ENCODE measurements at places on chromosomes 2 and 18.

GRCh38 chr2:217691920-217692666 lies 310.7 kb downstream of the TNS1 start:
- DNase-seq = no peak

GRCh38 chr2:4762951-4763376 lies 929.2 kb upstream of the SOX11 start:
- DNase-seq = peak; percentile 2

DNA sequence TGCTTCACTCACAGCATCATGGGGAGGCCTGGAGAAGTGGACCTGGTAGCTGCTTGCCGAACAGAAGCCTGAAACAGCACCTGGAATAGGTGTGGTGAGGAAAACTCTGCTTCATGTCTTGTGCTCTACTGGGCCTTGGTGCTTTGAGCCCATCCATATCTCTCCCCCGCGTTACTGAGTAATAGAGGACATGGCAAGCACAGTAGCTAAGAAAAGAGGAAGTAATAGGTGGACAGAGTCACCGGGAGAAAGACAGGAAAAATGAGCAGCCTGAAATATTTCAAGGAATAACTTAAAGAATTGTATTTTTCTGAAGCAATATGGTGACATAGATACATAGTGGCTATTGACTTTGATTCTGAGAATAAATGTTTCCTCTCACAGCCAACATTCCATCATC lies 14.0 kb upstream of the HNMT start:
- no peak for DNase-seq

GRCh38 chr2:109384308-109385271 lies 229.2 kb downstream of the SEPTIN10 start:
- DNase-seq = no peak

DNA sequence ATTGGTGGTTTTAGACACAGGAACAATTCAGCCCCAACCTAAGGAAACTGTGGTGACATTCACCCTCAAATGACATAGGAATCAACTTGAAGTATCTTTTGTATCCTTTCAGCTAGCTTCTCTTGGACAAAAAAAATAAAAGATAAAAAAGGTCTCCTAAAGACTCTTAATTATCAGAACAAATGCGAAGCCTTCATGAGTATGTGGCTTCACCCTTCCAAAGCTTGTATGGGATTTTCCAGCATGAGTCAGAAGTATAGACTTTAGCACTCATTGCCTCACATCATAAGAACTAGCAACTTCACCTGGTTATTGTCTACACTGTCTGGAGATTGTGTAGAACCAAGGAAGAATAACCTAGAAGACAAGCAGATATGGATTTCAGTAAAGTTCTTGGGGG lies 135.4 kb downstream of the LAMA3 start:
- DNase-seq = no peak

GRCh38 chr2:209074711-209075110 lies 349.1 kb upstream of the MAP2 start:
- no peak for DNase-seq

DNA sequence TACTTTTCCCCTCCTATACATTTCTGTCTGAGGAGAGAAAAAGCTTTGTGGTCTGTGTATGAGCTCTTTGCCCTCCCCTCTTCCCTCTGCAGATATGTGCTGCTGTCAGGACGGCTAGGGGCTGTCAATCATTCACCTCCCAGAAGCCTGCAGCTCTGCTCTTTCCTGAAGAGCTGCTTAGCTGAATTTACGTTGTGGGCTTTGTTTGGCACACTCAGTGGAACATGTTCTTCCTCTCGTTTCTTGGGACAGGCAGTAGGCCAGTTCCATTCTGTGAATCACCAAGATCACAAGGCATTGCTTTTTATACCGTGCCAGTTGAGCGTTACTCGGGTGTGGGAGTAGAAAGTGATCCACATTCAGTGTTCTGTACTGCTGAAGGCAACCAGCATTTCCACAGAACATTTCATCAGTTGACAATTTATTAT lies 136.7 kb downstream of the LAMA3 start:
- DNase-seq = no peak

- DNase-seq = peak; percentile 7
Observed at GRCh38 chr2:224268441-224268840, 133.5 kb downstream of the FAM124B start.

DNA sequence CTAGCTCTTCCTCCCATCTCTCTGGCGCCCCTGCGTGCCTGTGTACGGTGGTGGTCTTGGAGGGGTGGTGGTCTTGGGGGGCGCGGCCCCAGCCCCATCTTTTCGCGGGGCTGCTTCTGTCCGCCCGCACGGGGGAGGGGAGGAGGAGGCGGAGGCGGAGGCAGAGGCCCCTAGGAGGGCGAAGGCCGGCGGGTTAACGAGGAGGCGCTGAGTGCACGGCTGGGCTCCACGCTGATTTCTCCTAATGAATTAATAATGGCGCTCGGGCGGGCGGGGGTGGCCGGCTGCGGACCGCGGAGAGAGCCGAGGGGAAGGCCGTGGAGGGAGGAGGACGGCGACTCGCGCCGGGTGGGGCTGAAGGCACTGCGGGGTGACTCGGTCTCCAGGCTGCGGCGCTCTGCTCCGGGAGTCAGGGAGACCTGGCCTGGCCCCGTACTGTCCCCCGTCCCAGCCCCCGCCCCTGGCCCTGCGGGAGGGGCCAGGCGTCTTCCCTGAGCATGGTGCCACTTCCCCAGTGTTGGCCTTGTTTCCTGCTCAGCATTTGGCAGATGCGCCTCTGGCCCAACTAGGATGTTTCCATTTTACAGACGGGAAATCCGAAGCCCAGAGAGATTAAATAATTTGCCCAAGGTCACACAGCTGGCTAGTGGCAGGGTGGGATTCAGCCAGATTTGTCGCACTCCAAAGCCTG lies 6.0 kb downstream of the GAREM2 start:
- DNase-seq = peak; percentile 57

- DNase-seq = peak; percentile 84
Observed at GRCh38 chr18:79961527-79962291, 2.7 kb upstream of the HSBP1L1 start.

- DNase-seq = peak; percentile 4
Observed at GRCh38 chr2:41698678-41699422, 349.0 kb upstream of the PKDCC start.

DNA sequence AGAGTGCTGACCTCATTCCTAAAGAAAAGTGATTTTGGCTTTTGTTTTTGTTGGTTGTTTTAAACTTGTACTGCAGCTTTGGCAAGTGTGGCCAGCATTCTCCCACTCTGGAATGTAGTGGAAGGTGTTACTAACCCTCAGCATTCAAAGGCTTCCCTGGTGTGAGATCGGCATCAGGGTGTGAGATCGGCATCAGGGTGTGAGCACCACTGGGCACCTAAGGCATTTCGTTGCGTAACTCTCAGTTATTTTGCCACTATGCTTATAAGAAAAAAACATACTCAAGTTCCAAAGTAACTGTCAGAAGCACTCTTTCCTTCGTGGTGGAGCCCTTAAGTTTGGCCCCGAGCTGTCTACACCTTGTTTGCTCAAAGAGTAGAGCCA lies 1.7 kb downstream of the CYBRD1 start:
- peak; percentile 33 for DNase-seq

- DNase-seq = peak; percentile 4
Observed at GRCh38 chr2:181991171-181991885, 5.7 kb downstream of the PPP1R1C start.

DNA sequence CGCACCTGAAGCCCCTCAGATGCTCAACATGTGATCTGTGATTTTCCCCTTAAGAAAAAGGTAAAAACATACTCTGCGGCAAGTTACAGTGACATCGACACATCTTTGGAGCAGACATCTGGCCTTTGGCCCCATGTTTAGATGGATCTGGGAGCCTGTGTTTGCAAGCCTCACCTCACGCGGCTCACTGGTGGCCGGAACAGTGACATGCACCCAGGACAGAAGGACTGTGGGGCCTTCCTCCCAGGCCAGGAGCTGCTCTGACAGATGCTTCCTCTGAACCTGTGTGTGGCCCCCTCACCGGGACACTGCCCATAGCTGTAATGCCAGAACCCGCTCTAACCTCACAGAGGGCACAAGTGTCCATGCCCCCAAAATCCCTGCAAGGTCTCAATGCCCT lies 13.1 kb downstream of the PASK start:
- no peak for DNase-seq

- DNase-seq = no peak
Observed at GRCh38 chr2:220076734-220077133, 449.3 kb downstream of the SLC4A3 start.

GRCh38 chr2:69741229-69741574 lies 732 bp upstream of the ANXA4 start:
- peak; percentile 66 for DNase-seq

- no peak for DNase-seq
Observed at GRCh38 chr2:10814571-10815331, 2.2 kb upstream of the PDIA6 start.

GRCh38 chr2:173059971-173060461 lies 15.6 kb upstream of the MAP3K20 start:
- DNase-seq = no peak

DNA sequence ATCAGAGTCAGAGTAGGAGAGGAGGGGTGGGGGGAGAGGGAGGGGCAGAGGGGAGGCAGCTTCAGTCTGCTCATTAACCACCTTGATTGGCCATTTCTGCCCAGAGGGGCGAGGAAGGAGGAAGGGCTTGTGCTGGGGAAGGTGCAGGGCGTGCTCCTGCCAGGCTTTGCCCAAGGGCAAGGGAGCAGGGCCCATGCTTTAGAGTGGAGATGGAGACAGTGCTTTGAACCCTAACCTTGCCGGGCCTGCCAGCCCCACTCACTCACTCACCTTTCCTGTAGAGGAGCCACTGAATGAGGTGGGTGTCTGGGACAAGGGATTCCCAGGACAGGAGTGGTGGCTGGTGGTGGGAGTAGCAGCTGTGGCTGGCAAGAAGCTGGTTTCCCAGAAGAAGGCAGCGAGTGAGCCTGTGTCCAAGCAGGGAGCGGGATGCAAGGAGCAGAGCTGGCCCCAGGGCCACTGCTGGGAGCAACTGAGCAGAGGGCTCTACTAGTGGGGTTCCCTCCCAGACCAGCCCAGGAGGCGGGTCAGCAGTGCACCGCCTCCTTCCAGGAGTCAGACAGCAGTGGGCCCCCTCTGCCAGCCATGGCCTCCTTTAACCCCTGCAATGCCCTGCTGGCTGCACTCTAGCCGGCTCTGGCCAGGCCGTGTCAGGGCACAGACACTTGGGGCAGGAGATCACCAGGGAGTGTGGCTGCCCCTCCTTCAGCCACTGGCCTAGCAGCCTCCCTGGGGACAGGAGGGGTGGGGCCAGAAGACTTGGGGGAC lies 3.6 kb upstream of the RUFY4 start:
- DNase-seq = no peak

- DNase-seq = no peak
Observed at GRCh38 chr2:132550946-132551345, 119.1 kb downstream of the LYPD1 start.

DNA sequence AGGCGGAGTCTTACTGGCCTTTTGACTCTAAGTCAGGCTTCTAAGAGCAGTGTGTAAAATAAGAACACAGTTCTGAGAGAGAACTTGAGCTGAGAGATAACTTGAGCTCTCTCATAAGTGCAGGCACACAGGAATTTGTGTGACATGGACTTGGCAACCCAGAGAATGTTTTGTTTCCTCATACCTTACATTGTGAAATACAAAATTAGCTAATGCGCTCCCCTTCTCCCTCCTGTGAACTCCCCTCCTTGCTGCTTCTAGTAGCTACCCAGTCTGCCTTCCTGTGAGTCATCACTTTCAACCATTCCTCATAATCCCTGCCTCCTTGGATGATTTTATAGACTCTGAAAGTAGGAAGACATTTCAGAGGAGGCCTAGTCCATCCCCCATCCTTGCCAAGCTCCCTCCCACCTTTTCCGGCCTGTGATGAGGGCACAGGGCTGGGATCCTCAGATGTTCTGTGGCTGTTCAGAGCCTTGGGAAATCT lies 22.6 kb downstream of the FER1L5 start:
- DNase-seq = no peak

DNA sequence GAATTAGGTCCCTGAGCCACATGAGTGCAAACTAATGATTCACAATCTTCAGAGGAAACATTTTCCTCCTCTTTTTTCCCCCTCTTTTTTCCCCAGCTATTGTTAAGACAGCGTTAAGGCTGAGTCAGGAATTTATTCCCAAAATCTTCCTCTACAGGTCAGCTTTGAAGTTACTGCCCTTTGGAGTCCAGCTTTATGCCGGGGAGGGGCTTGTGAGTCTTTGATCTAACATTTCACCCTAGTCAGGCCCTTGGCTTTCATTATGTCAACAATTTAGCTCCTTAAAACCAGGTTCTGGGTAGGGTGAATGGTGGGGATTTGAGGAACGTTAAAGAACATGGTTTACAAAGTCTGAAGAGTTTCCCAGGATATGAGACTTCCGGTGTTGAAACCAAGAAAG lies 91.0 kb upstream of the LYPD1 start:
- DNase-seq = no peak

DNA sequence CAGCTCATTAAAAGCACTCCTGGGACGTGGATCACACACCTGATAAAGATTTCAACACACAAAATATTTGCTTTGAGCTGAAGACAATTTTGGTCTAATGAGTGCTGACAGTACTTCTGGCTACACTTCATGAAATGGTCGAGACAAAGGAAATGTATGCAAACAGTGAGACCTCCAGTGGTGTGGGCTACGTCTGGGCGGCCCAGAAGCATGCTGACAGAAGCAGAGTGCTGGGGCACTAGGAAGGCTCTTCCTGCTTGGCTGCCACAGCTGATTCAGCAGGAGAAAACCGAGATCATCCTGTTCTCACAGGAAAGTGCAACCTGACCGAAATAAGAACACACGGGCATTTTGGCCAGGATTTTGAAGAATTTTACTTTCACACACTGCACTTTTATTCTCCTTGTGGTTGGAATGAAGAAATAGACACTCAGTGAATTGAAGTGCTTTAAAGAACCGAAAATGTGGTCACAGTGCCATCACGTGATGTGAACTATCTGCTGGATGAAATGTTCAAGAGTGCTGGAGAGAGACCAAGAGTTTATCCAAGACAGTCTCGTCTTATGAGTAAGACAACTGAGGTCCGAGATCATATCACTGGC lies 149.5 kb downstream of the CCBE1 start:
- peak; percentile 33 for DNase-seq

DNA sequence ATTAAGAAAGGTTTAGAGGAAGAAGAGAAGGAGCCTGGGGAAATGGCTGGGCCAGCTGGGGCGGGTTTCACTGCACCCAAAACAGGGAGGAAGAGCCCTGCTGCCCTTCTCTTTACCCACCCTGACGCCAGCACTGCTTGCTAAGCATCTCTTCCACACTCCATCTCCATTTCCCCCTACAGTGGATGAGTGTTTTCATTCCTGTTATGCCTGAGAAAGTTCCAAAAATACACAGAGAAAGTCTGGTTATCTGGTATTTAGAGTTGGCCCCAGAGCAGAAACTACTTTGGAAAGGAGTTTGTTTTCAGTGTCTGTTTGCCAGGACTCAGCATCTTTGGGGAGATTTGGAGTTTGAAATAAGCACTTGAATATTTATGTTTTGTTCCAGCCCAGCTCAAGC lies 451.0 kb downstream of the SLC4A3 start:
- no peak for DNase-seq

All from erythroblast (primary cell).